ENCODE measurements at places on chromosomes 2 and 18.
A peak's percentile ranks its signal among the peaks of the same experiment; 100 is the strongest.

- DNase-seq = no peak
These were observed 199.7 kb upstream of the BOD1L2 start for GRCh38 chr18:56947236-56947635.

DNA sequence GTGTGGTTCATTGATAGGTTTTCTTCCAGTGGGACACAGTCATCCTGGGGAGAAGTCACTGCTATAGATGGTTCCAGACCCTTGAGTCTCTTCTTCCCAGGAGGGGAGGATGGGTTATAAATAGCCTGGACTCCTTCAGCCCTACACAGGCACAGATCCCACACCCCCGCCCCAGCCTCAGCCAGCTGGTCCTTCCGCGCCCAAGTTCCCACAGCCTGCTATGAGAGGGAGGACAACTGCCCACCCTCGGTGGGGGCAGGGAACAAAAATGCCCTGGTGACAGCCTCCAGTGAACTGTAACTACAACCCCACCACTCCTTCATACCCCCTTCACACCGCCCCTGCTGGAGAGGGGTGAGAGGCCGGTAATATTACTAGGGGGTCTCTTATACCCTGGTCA lies 3.2 kb downstream of the ZBTB7C start:
- no peak for DNase-seq

DNA sequence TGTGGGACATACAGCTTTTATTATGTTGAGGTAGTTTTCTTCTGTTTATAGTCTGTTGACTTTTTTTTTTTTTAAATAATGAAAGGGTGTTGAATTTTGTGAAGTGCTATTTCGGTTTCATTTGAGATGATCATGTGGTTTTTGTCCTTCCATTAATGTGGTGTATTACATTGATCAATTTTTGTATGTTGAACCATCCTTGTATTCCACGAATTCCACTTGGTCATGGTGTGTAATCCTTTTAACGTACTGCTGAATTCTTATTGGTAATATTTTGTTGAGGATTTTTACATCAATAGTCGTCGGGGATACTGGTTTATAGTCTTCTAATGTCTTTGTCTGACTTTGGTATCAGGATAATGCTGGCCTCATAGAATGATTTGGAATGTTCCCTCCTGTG lies 18.8 kb downstream of the ALMS1 start:
- no peak for DNase-seq

GRCh38 chr2:120963997-120964705 lies 228.5 kb downstream of the GLI2 start:
- no peak for DNase-seq

DNA sequence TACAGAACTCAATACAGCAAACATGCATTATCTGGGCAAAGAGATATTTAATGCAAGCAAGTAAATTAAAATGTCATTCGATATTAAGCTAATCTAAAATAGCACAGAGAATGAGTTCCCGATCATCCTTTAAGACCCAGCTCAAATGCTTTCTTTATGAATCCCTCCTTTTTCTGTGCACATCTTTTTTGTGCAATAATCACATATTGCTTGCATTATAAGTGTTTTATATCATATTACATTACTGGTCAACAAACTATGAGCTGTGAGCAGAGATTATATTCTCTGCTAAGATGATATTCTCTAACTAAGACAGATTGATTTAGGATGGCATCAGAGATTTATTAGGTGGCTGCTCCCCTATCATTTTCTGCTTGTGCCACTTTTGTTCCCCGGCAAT lies 146.1 kb downstream of the ERBB4 start:
- no peak for DNase-seq

DNA sequence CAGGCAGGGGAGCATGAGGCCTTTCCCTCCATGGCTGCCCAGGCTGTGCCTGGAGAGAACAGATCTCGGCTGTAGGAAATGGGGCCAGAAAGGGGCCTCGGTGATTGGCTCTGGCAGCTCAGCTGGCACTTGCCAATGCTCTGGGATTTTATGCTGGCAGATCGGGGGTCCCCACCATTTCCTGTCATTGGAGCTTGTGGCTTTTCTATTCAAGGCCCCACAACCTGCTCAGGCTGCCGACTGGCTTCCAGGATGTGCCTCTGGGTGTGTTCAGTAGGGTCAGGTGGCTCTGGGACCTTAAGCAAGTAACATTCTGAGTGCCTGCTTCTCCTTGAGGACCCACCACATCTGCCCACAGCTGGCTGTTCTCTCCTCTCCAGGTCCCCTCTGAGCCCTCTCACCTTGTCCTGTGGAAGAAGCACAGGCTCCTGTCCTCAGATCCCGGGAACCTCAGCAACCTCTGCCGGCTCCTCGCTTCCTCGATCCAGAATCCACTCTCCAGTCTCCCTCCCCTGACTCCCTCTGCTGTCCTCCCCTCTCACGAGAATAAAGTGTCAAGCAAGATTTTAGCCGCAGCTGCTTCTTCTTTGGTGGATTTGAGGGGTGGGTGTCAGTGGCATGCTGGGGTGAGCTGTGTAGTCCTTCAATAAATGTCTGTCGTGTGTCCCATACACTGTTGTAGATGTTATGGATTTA lies 4.2 kb downstream of the GNLY start:
- DNase-seq = no peak

- DNase-seq = no peak
These were observed 54.7 kb downstream of the INO80D start for GRCh38 chr2:206031162-206031784.

GRCh38 chr2:239892441-239893235 lies 132.5 kb downstream of the NDUFA10 start:
- no peak for DNase-seq

DNA sequence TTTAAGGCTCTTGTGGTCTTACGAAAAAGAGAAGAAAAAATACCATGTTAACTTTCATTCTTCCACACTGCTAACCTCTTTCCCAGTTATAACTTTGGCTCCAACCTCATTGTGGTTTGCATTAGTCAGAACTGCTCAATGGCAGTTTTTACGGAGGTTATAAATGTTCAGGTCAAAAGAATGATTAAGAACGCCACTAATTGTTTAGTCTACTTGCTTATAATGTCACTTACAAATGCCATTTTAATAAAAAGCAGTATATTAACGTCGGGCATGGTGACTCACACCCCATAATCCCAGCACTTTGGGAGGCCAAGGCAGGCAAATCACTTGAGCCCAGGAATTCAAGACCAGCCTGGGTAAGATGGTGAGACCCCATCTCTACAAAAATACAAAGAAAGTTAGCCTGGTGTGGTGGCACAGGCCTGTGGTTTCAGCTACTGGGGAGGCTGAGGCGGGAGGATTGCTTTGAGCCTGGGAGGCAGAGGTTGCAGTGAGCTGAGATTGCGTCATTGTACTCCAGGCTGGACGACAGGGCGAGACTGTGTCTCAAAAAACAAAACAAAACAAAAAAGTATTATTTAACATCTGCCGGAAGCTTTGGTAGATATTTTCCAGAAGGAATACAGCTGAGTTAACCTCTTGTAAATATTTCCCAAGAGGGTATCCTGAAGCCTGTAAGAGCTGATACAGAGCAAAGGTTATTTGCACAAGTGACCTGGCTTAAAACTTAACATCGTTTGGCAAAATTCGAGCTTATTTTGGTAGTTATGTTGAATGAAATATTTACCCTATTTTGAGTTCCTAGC lies 5.1 kb downstream of the AGPS start:
- peak; percentile 19 for DNase-seq

GRCh38 chr2:168568476-168569267 lies 112.6 kb downstream of the CERS6 start:
- no peak for DNase-seq

DNA sequence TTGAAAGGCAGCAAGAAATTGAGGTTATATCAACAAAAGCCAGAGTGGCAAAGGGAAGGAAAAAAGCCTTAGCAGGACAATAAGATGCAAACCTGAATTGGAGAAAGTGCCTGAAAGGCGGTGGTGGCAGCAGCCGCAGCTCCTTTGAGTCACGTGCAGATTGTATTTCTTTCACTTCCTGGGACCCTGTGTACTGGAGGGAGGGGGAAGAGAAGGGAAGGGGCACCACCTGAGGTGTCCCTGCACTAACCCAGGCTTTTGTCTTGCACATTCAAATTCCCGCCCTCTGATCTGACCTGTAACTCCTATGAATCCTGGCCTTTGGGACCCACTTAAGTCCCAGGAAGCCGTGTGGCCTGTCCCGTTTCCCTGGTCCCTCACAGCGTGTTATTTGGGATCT lies 326.1 kb upstream of the SKOR2 start:
- DNase-seq = no peak

- no peak for DNase-seq
These were observed 33.1 kb upstream of the YPEL5 start for GRCh38 chr2:30113617-30114293.

- no peak for DNase-seq
These were observed 186.4 kb downstream of the PIK3C3 start for GRCh38 chr18:42141439-42141838.

GRCh38 chr2:109638795-109639194 lies 24.6 kb downstream of the SOWAHC start:
- no peak for DNase-seq

DNA sequence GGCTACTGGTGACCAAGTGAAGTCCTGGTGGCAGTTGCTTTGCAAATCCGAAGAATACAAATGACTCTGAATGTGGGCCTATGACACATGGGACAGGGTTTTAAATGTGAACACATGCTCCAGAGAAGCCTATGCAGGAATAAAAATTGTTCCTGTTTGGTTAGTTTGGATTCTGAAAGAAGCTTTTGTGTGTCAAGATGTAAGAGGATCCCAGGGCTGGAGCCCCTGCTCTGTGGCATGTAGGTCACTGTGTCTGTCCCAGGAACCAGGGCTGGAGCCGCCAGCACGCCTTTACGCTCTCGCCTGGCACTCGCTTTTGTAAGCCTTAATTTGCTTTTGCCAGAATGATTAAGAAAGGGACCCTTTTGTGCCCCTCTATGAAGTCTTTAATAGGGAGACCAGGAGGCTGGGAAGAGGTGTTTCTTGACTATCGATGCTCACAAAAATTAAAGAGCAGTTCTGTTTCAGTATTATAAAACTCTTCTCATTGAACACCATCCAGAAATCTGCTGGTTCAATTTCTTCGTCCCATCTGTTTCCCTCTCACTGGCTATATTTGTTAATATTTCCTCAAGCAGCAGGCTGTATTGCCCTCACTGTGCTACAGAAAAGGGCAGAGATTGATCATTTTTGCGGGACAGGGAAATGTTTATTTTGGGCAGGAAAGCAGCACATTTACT lies 532.7 kb upstream of the POU3F3 start:
- DNase-seq = no peak

GRCh38 chr2:19536136-19536535 lies 177.7 kb upstream of the OSR1 start:
- DNase-seq = no peak

DNA sequence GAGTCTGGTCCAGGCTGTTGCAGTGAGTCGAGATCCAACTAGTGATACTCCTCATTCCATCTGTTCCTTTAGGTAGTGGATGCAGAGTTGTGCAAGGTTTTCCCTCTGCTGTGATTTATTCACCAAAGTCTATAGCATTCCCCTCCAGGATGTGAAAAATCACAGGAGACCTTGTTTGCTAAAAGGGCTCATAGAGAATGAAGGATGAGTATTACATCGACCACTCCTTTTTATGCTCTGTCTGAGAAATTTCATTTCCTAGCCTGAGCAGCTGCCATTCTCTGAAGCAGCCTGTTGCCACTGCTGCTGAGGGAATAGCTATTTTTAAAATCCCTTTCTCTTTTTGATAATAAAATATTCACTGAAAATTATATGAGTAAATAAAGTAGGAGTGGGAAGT lies 134.1 kb upstream of the LRRTM1 start:
- no peak for DNase-seq

GRCh38 chr2:33029926-33030325 lies 83.2 kb downstream of the LTBP1 start:
- DNase-seq = no peak

GRCh38 chr2:154240921-154241379 lies 369.2 kb downstream of the GALNT13 start:
- no peak for DNase-seq

GRCh38 chr2:238162846-238163441 lies 4.2 kb downstream of the ERFE start:
- DNase-seq = no peak

DNA sequence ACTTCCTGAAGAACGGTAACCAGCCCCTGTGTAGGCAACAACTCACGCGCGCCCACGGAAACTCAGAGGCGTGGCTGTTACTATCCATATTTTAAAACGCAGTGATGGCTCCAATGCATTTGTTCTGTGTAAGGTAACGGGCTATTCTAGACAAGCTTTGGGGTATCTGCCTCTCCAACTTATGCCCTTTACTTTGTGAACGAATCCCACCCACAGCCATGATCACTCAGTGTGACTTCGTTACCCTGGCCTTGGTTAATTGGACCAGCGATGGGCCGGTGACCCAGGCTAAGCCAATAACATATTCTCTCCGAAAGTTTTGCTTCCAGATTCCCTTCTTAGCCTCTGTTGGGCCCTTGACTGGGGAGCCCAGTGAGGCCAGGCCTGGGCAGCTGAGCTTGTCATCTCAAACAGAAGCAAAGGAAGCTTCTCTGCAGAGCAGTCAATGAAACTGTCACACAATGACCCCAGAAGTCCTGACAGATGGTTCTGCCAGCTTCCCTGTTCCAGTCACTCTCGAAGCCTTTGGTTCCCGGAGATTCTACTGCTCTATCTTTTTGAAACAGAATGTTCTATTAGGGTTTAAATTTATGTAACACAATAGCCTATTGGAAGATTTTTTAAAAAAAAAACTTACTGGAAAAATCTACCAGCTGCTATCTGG lies 30.7 kb upstream of the ROCK2 start:
- no peak for DNase-seq

DNA sequence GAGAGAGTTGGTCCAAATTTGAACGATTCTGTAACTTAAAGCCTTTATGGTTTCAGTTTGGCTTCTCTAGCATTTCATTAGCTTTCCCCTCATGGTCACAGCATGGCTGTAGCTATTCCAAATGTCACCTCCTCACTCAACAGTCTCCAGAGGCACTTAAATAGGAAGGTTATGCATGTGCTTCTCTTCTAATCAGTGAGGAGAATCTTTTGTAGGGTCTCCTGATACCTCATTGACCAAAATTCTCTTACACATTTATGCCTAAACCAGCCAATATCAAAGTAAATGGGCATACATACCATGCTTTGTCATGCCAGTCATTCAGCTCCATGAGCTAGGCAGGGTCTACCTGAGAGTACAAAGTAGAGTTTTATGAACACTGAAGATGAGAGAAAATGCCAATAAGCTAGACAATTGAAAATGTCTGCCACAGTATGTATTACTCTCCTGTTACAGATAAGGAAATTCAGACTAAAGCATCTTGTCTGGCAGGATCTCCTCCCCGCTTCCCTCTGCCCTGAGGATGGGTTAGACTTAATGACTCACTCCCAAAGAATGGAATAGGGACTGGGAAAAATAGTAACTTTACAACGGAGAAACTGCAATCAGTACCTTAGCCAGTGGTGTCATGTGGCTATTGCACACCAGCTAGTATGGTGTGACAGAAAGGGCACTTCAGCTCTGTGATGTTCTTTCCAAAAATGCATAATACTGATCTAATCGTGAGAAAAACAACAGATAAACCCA lies 15.4 kb downstream of the DSG2 start:
- no peak for DNase-seq

All from transverse colon (tissue), 4 donors.